Endothelial cell (in vitro differentiated cells): ENCODE measurements at places on chromosomes 5 and 9.

DNA sequence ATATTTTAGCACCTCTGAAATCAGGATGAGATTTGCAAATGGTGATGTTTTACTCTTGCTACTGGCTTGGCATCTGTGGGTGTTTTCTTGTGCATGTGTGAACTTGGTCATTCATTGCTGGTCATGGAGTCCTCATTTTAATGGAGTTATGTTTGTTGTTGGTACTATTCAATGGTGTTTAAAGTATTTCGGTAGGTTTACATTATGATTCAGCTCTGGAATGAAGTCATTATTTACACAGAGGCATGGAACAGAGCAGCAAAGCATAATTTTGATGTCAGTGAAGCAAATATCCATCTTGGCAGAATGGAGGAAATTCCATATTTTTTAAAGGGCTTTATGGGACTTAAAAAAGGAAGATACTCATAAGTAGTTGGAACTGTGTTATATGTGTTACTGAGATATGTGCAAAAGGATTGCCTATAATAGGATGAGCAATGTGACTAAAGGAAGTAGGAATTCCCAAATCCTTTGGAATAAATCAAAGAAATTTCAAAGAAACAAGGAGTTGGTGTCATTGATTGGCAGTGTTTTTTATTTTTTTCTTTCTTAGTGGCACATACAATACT, 147.4 kb downstream of the ACTBL2 start:
- no peak for DNase-seq
- H3K36me3 ChIP-seq: no peaks in the 10 kb centered on the region
- no peak overlapping the region for H3K4me3 ChIP-seq
- peaks cover 2% of the 10 kb centered on the region for H3K4me1 ChIP-seq

DNA sequence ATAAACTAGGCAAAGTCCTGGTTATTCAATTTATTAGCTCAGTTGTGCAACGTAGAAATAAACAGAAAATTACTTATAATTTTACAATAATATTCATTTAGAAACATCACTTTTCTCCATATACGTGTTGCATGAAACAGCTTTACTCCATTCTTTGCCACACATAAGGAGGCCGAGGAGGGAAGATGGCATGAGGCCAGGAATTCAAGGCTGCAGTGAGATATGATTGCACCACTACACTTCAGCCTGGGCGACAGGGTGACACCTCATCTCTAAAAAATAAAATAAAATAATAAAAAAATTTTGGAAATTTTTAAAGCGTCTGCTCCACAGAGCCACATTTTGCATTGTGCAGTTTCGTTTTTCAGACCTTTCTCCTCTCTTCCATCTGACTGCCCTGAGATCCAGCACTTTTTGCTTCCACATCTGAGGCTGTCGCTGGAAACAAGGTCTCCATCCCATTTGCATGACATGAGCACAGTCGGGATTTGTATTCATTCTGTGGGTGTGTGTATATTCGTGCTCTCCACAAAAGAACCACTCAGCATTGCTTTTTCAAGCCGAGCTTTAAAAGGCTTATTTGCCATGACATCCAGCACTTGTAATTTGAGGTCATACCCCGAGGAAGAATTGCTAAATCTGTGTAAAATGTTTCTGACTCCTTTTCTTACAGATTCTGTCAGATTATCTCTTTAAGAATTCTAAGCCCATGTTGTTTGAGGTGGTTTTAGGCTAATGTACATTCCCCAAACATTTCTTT, 98.6 kb upstream of the MSX2 start:
- peaks cover 6% of the 10 kb centered on the region for H3K27me3 ChIP-seq
- H3K27ac ChIP-seq: no peak overlapping the region
- no peaks in the 10 kb centered on the region for H3K4me1 ChIP-seq
- H3K4me3 ChIP-seq: no peak overlapping the region
- no peaks in the 10 kb centered on the region for H3K36me3 ChIP-seq
- DNase-seq: no peak

DNA sequence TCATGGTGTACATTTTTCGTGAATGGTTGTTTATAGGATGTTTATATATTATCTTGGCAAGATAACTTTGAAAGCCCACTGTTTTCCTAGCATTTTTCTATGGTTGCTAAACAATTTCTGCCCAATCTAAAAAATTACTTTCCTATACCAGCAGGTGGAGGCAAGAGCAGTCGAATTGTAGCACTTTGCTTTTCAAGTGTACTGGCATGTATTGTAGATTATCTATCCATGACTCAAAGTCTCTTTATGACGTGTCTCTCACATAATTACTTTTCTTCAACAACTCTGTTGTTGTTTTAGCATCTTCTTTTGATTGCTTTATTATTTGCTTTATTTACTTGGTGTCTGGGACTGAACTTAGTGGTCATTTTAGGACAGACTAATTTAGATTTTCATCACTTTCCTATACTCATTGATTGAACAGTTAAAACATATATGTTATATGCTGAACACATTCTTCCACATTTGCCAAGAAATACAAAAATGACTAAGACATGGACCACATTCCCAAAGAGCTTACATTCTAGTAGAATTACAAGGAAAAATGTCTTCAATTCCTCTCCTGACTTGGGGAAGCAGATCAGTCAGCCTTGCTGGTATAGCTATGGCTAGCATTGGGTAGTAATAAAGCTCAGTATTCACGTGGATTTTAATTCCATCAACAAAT, 20.7 kb downstream of the NLN start:
- peaks cover 4% of the 10 kb centered on the region for H3K27me3 ChIP-seq
- no peak overlapping the region for H3K27ac ChIP-seq
- DNase-seq: peak; percentile 18
- H3K4me3 ChIP-seq: no peak overlapping the region

GRCh38 chr9:18666348-18666747, 192.4 kb downstream of the ADAMTSL1 start:
- no peak overlapping the region for H3K27ac ChIP-seq
- no peaks in the 10 kb centered on the region for H3K36me3 ChIP-seq
- H3K4me3 ChIP-seq: no peak overlapping the region
- no peaks in the 10 kb centered on the region for H3K27me3 ChIP-seq

GRCh38 chr5:14208071-14209021, 65.2 kb downstream of the TRIO start:
- peaks cover 5% of the 10 kb centered on the region for H3K27me3 ChIP-seq
- H3K27ac ChIP-seq: no peak overlapping the region
- H3K36me3 ChIP-seq: no peaks in the 10 kb centered on the region
- H3K4me1 ChIP-seq: peaks cover 52% of the 10 kb centered on the region
- H3K4me3 ChIP-seq: no peak overlapping the region

GRCh38 chr5:143758750-143759149, 53.2 kb upstream of the HMHB1 start:
- H3K36me3 ChIP-seq: no peaks in the 10 kb centered on the region
- no peaks in the 10 kb centered on the region for H3K4me1 ChIP-seq
- H3K4me3 ChIP-seq: no peak overlapping the region
- no peak for DNase-seq
- no peak overlapping the region for H3K27ac ChIP-seq

DNA sequence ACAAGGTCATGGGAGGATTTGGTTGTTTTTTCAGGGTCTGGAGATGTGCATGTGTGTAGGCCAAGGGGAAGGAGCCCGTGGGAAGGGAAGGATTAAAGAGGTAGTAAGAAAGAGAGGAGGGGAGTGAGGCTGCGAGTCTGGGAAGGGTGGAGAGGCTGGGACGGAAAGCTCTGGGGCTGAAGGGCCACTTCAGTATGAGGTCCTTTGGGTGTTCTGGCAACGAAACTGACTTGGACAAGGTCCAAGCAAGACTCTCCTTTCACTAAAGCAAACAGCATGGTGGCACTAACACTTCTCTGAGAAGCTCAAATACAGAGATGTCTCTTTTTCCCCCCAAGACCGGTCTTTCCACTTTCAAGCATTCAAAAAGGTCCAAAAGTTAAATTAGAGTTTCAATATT, 394.5 kb downstream of the ARHGEF28 start:
- H3K4me3 ChIP-seq: no peak overlapping the region
- DNase-seq: no peak
- peaks cover 3% of the 10 kb centered on the region for H3K4me1 ChIP-seq
- H3K27ac ChIP-seq: no peak overlapping the region

GRCh38 chr5:142915813-142916424, 145.7 kb downstream of the ARHGAP26 start:
- peak overlapping the region; percentile 36 for H3K27ac ChIP-seq
- peaks cover 4% of the 10 kb centered on the region for H3K27me3 ChIP-seq
- H3K4me3 ChIP-seq: peak overlapping the region; percentile 37
- peak; percentile 48 for DNase-seq
- H3K36me3 ChIP-seq: peaks cover 38% of the 10 kb centered on the region

- no peak for DNase-seq
- no peaks in the 10 kb centered on the region for H3K27me3 ChIP-seq
- H3K4me1 ChIP-seq: no peaks in the 10 kb centered on the region
- no peak overlapping the region for H3K4me3 ChIP-seq
- H3K27ac ChIP-seq: no peak overlapping the region
Observed at GRCh38 chr9:12801663-12802062, 26.8 kb downstream of the LURAP1L start.

DNA sequence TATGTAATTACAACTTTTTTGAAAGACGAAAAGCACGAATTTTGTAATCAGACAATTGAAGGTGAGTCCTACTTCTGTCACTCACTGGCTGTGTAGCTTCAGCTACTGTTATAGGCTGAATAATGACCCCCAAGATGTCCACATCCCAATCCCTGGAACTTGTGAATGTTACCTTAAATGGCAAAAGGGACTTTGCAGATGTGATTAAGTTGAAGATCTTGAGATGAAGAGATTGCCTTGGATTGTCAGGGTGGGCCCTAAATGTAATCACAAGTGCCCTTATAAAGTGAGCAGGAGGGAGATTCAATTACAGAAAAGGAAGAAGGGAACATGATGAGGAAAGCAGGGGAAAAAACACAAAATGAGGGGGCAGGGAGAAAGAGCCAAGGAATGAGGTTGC, 326.2 kb upstream of the MSX2 start:
- H3K4me1 ChIP-seq: no peaks in the 10 kb centered on the region
- H3K27me3 ChIP-seq: peaks cover 4% of the 10 kb centered on the region
- no peaks in the 10 kb centered on the region for H3K36me3 ChIP-seq
- H3K27ac ChIP-seq: no peak overlapping the region
- no peak for DNase-seq
- no peak overlapping the region for H3K4me3 ChIP-seq

GRCh38 chr9:108786901-108787689, 68.7 kb downstream of the ACTL7B start:
- no peaks in the 10 kb centered on the region for H3K27me3 ChIP-seq
- no peak overlapping the region for H3K4me3 ChIP-seq
- H3K4me1 ChIP-seq: peaks cover 9% of the 10 kb centered on the region
- H3K36me3 ChIP-seq: no peaks in the 10 kb centered on the region
- DNase-seq: no peak

GRCh38 chr5:169100735-169101075, 200.2 kb downstream of the SLIT3 start:
- H3K4me3 ChIP-seq: no peak overlapping the region
- no peaks in the 10 kb centered on the region for H3K36me3 ChIP-seq
- no peak for DNase-seq
- no peak overlapping the region for H3K27ac ChIP-seq
- H3K4me1 ChIP-seq: peaks cover 8% of the 10 kb centered on the region
- peaks cover 3% of the 10 kb centered on the region for H3K27me3 ChIP-seq
